ENCODE measurements at places on chromosomes 5 and 9. TPM values are rescaled to one million over a fixed set of nuclear protein-coding genes. Genes with fewer than 3 reads are reported as not detected.
A peak's percentile ranks its signal among the peaks of the same experiment; 100 is the strongest.

GRCh38 chr9:127241354-127241753 is 23.2 kb upstream of the GARNL3 start:
- no peak overlapping the region for H3K4me3 ChIP-seq
- no peak overlapping the region for H3K27ac ChIP-seq
- H3K27me3 ChIP-seq, result no peaks in the 10 kb centered on the region
- H3K4me1 ChIP-seq, result peaks cover 14% of the 10 kb centered on the region
- H3K36me3 ChIP-seq, result peaks cover 6% of the 10 kb centered on the region

DNA sequence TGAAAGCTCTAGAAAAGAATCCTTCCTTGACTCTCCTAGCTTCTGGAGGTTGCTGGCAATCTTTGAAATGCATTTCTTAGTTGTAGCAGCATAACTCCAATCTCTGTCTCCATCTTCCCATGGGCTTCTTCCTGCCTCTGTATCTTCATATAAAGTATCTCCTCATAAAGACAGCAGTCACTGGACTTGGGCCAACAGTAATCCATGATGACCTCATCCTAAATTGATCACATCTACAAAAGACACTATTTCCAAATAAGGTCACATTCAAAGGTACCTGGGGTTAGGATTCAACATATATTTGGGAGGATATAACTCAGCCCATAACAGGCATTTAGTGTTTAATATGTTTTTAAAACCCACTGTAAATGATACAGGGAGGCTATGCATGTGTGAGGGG is 123.3 kb downstream of the MLLT3 start:
- H3K27ac ChIP-seq, result no peak overlapping the region
- H3K27me3 ChIP-seq, result no peaks in the 10 kb centered on the region
- no peak for DNase-seq
- no peaks in the 10 kb centered on the region for H3K36me3 ChIP-seq
- H3K4me1 ChIP-seq, result peaks cover 11% of the 10 kb centered on the region

DNA sequence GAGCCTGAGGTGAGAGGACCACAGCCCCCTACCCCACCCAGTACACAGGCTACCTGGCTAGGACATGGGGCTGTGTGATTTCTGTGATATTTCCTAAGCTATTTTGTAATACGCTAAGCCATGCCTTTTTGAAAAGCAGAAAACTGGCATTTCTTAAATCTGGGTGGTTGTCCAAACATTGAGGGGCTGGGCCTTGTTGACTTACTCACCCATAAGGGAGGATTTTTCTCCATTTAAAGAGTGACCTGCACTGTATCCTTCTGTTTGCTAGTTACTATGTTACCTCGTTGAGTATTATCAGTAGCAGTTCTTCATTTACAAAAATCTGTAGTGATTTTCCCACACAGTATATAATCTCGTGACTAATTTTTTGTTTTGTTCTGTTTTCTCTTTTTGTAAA is 117.5 kb upstream of the OTULINL start:
- no peak overlapping the region for H3K4me3 ChIP-seq
- H3K27ac ChIP-seq, result no peak overlapping the region
- peaks cover 97% of the 10 kb centered on the region for H3K36me3 ChIP-seq
- no peak for DNase-seq
- H3K4me1 ChIP-seq, result peaks cover 17% of the 10 kb centered on the region

DNA sequence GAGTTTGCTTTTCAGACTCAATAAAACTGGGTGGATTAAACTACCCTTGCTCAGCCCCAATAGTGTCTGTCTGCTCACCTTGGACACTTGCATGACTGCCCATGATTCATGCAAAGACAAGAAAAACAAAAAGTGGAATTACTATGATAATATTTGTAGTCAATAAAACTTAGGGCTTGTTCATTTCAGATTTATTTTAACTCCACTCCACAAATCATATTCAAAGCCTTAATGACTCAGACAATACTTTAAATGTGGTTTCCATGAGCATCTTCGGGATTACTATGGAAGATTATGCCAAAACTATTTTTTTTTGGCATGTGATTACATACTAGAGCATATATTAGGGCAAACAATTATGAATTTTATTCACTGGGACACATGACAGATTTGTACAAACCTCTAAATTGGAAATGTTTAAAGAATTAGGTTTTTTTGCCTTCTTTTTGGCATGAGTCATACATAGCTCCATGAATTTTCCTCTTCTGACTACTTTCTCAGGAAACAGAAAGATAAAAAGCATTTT is 468.9 kb downstream of the ACTL7B start:
- no peaks in the 10 kb centered on the region for H3K4me1 ChIP-seq
- DNase-seq, result no peak
- H3K27me3 ChIP-seq, result no peaks in the 10 kb centered on the region
- H3K27ac ChIP-seq, result no peak overlapping the region

GRCh38 chr9:85430659-85431338 is 311.0 kb downstream of the AGTPBP1 start:
- no peaks in the 10 kb centered on the region for H3K27me3 ChIP-seq
- H3K27ac ChIP-seq, result no peak overlapping the region
- H3K4me1 ChIP-seq, result peaks cover 10% of the 10 kb centered on the region
- H3K36me3 ChIP-seq, result no peaks in the 10 kb centered on the region

DNA sequence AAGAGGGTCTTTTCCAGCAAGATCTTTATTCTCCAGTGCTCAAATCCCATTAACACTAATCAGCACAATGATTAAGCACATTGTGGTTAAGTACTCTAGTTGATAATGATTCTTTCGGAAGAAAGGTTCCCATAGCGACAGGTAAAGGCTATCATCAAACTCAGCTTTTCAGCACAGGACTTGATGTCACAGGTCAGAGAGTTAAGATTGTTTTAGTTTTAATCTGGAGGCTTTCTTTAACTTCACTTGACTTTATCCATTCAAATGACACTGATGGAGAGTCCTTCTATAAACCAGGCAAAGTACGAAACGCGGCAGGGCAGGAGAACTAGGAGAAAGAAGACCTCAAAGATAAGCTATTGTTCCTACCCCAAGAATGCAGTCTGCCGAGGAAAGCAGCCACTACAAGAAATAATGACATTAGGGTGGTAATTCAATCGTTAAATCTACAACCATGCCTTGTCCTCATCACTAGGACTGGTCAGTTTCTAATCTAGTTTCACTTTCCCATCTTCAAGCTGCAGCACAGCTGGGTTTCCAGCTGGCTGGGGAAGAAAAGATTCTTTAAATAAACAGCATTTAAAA is 4.6 kb downstream of the NRG2 start:
- H3K4me1 ChIP-seq, result peaks cover 55% of the 10 kb centered on the region
- peak overlapping the region; percentile 47 for H3K27ac ChIP-seq
- H3K27me3 ChIP-seq, result no peaks in the 10 kb centered on the region
- no peaks in the 10 kb centered on the region for H3K36me3 ChIP-seq

DNA sequence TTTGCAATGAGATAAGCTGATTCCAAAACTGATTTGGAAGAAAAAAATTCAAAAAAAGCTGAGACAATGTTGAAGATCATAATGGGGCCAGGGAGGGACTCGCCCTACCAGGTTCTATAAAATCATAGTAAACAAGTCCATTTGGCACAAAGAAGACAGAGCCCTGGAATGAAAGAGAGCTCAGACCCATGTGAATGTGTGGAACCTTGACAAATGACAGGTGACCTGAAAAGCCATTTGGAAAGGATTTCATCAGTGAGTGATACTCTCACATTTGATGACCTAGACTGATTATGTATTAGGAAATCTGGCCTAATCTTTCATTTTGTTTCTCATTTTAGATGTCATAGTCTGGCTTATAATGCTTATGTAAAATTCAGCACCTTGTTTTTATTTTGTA is 26.8 kb downstream of the SPTAN1 start:
- H3K27me3 ChIP-seq, result no peaks in the 10 kb centered on the region
- H3K27ac ChIP-seq, result no peak overlapping the region
- DNase-seq, result no peak
- H3K4me3 ChIP-seq, result no peak overlapping the region

GRCh38 chr5:147098233-147098790 is 136.5 kb upstream of the STK32A start:
- no peaks in the 10 kb centered on the region for H3K36me3 ChIP-seq
- H3K4me1 ChIP-seq, result no peaks in the 10 kb centered on the region
- no peak overlapping the region for H3K4me3 ChIP-seq
- no peak overlapping the region for H3K27ac ChIP-seq

- H3K4me1 ChIP-seq, result peaks cover 4% of the 10 kb centered on the region
- H3K4me3 ChIP-seq, result no peak overlapping the region
- H3K36me3 ChIP-seq, result no peaks in the 10 kb centered on the region
- DNase-seq, result no peak
Observed at GRCh38 chr9:13728917-13729811, 449.7 kb upstream of the MPDZ start.

DNA sequence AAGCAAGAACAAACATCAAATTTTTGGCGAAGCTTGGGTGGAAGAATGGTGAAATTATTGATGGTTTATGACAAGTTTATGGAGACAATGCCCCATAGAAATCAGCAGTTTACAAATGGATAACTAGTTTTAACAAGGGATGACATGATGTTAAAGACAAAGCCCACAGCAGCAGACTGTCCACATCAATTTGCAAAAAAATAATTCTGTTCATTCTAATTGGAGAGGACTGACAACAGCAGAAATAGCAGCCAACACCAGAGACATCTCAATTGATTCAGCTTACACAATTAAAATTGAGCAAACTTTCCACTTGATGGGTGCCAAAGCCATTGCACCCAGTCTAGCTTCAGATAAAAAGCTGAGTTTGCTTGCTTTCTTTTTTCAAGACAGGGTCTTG is 82.7 kb upstream of the STK32A start:
- no peak overlapping the region for H3K4me3 ChIP-seq
- H3K27ac ChIP-seq, result no peak overlapping the region
- no peaks in the 10 kb centered on the region for H3K27me3 ChIP-seq
- no peaks in the 10 kb centered on the region for H3K36me3 ChIP-seq
- DNase-seq, result no peak
- no peaks in the 10 kb centered on the region for H3K4me1 ChIP-seq

GRCh38 chr5:154370119-154370518 is 75.7 kb upstream of the SAP30L start:
- H3K36me3 ChIP-seq, result no peaks in the 10 kb centered on the region

- H3K4me3 ChIP-seq, result no peak overlapping the region
- H3K36me3 ChIP-seq, result no peaks in the 10 kb centered on the region
- no peak for DNase-seq
- peaks cover 43% of the 10 kb centered on the region for H3K4me1 ChIP-seq
Observed at GRCh38 chr9:134442486-134443173, 116.4 kb downstream of the RXRA start.

DNA sequence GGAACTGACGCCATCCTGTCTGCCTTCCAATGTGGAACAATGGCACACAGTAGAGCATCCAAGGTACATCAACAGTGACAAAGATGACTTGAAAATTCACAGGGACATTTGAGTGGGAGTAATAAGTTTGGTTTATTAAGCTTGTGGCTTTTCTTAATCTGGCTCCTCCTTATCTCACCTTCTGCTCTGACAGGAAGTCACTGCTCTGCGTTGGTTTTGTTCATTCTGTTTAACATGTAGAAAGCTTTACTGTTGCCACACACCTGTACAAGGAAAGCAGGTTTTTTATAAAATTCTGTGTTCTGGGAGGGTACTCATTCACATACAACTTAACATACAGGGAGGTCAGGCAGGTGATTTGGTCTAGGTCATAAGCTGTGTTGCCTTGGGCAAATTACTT is 1.6 kb upstream of the GZMK start:
- H3K27me3 ChIP-seq, result no peaks in the 10 kb centered on the region
- H3K27ac ChIP-seq, result no peak overlapping the region
- H3K36me3 ChIP-seq, result no peaks in the 10 kb centered on the region
- no peaks in the 10 kb centered on the region for H3K4me1 ChIP-seq
- no peak for DNase-seq
- H3K4me3 ChIP-seq, result no peak overlapping the region

Gene SH3TC2
- total RNA-seq, result 2.4 TPM

Gene SOHLH1
- not detected for total RNA-seq

Gene KCNT1
- total RNA-seq, result 4.9 TPM

Gene SH3GL2
- total RNA-seq, result 2.6 TPM

Gene MSX2
- total RNA-seq, result 1.4 TPM

Gene TAF11L3
- total RNA-seq, result not detected

Gene NRG2
- 2.5 TPM for total RNA-seq

Gene ADAMTS2
- 23.0 TPM for total RNA-seq

Gene DNAI1
- total RNA-seq, result not detected

Gene NMUR2
- total RNA-seq, result not detected

Gene CFAP157
- total RNA-seq, result 0.15 TPM

Gene PCBD2
- total RNA-seq, result 28.4 TPM
